ENCODE measurements at places on chromosomes 6 and 20.

GRCh38 chr6:44342489-44342888 lies at the start of gene SPATS1:
Gene SPATS1 (plus strand): TSS chr6:44342650. CDS start chr6:44343096, 446 bp downstream.
- no peak for DNase-seq

DNA sequence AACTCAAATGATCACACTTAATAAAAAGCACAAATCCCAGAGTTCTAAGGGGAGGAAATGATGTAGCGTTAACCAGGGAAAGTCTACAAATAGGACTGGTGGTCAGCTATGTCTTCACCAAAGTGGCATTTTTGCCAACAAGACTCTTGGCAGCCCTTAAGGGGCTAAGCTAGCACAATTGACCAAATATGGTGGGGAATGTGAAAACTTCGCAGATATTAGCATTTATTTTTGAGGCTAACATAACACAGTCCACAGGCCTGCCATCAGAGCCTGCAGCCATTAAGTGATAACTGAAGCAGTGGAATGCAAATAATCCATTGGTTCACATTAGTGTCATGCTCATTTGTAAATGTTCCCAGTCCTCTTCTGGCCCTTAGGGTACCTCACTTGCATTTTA lies 274.6 kb downstream of the FOXC1 start:
- DNase-seq, result no peak

DNA sequence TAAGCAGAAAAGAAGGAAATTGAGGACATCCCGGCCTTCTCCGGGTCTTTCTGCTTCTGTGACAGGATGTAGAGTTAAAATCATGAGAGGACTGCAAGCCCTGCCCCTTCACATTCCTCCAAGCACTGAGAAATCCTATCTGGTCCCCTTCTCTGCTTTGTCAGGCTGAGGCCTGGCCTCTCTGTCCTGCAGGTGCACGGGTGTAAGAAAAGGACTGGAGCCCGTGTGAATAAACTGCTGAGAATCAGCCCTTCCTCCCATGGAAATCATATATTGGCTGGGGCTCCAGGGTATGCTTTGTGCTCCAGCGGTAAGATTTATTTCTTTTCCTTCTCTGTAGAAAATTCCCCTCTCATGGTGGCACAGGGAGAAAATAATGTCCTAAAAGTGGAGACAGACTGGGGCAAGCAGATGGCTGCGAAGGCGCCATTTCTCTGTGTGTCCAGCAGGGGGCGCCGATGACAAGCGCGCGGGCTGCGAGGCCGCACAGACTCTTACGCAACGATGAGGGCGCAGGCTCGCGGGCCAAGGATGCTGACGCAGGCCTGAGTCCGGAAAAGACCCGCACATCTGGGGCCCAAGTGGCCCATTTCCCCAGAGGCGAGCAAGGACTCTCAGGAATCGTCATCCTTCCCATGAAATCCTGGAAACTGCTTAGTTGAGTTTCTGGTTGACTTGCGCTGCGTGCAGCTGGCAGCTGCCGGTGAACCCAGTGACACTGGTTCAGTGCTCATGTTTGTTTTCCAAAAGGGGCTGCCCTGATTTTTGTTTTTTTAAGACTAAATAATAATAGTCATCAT lies 258.6 kb downstream of the ADGB start:
- DNase-seq, result peak; percentile 83

GRCh38 chr6:148869585-148869984 lies 122.8 kb downstream of the UST start:
- no peak for DNase-seq

DNA sequence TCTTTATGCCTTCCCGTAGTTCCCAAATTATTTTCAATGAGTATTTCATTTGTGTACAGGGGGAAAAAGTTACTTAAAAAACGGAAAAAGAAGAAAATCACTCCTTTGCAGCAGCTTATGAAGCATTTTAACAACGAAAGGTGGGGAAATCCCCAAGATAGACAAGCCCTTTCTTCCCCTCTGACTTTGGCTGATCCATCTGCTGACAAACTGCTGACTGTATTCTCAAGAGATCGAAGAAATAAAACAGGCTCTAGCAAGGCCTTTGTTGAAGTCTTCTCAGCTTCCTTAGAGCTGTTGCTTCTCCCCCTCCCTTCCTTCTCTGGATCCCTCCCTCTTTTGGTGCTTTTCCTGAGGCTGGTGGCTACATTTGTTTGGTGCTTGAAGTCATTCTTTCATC lies 325.2 kb downstream of the NRN1 start:
- no peak for DNase-seq

All from pons (tissue), 1 donor.